NCI-H2029 (cell line): ENCODE measurements at places on chromosomes 12 and 14.

DNA sequence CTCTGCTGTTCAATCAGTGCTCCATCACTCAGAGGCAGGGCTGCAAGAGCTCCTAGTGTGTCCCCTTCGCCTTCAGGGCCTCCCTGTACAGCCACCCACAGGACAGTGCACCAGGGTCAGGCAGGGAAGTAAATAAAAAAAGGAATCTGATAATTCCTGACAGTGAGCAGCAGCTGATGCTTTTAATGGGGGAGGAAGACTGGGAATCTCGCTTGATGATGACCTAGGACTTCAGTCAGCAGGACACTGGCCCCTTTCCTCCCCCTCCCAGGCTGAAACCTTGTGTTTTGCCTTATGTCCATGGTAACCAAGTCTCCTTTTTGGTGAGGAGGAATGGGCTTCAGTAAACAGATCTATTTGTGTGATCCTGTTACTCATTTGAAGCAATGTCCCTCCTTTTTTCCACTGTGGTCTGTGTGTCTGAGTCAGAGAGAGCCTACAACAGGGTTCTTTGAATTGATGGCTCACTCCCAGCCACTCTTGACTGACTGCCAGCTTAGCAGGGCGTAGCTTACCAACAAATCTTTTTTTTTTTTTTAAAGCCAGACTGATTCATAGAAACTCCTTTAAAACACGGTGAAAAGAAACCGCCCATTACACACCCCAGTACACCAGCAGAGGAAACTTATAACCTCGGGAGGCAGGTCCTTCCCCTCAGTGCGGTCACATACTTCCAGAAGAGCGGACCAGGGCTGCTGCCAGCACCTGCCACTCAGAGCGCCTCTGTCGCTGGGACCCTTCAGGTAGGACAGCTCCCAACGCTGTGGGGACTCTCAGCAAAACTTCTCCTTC, at the start of gene EMP1:
Gene EMP1 (plus strand): TSS at position 597 of the 792 bp plus-strand sequence. CDS start 14,785 bp downstream, outside the sequence.
- no peak for DNase-seq

DNA sequence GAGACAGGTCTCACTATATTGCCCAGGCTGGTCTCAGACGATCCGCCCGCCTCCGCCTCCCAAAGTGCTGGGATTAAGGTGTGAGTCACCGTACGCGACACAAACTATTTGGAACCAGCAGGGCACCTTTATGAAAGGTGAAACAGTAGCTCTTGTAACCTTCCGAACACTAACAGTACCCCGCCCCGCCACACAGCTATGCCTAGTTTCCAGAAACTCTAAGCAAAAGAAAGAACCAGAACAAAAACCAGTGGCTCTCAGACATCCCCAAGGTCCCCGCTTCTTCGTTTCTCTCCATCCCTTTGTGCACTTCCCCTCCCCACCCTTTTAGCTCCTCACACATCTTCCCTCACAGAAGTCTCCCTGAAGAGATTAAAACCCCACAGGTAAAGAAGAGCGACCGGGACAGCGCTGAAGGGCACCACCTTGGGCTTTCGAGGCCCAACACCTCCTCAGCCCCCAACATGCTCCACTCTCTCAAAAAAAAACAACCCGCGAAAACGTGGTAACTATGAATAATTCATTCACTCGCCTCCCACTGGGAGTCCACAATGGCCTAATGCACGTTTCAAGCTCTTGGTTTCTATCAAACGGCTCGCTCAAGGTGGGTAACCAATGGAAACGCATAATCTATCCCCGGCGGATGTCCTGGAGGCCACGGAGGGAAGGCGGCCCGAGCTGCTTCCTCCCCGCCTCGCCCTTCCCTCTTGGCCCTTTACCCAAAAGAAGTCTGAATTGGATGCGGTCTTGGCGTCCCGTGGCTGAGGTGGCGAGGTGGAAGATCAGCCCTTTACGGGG, 877 bp downstream of the BAG5 start:
- no peak for DNase-seq

- no peak for DNase-seq
These were observed 1.4 kb upstream of the HSP90AA1 start for GRCh38 chr14:102088012-102088792.

DNA sequence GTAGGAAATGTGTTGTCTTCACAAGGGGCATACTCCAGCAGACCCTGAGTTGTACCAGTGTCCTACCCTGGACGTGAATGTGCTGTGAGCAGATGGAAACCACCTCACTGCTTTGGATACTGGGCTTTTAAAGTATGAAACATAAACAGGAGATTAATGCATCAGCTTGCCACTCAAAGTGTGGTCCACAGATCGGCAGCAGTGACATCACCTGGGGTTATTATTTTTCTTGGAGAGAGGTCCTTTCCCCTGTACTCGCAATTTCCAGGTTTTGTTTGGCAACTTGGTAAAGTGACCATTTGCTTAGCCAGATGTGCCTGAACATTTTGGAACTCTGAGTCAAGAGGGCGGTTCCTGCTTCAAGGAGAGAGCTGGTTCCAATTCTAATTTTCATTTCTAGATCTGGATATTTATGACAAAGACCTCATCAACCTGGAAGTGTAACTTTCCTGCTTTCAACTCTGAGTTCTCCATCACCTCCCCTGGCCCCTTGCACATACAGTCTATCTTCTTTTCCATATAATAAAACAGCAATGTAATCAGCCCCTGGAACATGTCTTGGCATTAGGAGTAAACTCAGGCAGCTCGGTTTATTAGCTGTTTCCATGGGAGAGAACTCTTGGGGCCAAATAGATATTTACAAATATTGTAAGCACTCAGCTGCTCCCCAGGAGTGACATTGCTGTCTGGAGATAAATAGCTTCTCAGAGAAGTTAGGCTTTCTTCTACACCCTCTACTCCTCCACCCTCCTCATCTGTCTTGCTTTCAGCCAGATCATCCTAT, 237.0 kb upstream of the TBX3 start:
- no peak for DNase-seq

DNA sequence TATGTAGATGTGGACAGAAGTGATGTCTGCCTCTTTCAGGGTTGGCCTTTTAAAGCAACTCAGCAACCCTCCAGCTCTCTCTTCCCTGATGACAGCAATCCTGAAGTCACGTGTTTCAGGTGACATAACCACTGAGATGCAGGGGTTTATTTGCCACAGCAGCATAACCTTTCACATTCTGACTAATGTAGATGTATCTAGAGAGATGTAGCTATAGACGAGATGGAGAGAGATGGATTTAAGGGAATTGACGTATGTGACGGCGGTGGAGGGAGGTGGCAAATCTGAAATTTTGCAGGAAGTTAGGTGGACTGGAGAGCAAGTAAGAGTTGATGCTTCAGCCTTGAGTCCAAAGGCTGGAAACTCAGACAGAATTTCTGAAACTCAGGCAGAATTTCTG, 126.0 kb downstream of the ZFP36L1 start:
- no peak for DNase-seq

- DNase-seq = no peak
These were observed 72.6 kb downstream of the AACS start for GRCh38 chr12:125137766-125138344.

DNA sequence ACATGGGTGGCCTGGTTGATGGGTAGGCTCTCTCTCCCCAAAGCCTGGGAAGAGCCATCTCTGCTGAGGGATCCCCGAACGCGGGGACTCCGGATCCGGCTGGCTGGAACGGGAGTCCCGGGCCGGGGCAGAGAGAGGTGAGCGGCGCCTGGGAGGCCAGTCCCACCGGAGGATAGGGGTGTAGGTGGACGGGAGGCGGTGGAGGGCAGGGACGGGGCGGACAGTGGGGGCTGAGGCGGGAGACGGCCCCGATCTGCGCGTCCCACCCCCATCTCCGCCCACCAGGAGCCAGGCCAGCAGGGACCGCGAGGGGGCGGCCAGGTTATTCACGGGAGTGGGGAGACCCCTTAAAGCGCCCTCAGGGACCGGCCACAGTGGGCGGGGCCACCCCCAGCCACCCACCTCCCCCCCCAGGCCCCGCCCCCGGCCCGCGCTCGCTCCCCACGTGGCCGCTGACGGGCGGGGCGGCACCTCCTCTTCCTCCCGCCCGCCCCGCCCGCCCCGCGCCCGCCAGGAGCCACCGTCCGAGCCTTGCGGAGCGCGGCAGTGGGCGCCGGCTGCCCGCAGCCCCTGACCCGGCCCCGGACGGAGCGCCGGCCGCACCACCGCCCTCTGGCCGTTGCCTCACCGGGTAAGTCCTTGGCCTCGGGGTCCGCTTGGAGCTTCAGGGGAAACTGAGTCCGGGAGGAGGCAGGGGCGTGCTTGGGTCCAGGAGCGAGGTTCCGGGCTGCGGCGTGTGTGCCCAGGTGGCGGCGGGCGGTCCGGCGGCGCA, at the start of gene INF2:
Gene INF2 (plus strand): TSS at position 510 of the 772 bp plus-strand sequence. CDS start 11,748 bp downstream, outside the sequence.
- peak; percentile 16 for DNase-seq

DNA sequence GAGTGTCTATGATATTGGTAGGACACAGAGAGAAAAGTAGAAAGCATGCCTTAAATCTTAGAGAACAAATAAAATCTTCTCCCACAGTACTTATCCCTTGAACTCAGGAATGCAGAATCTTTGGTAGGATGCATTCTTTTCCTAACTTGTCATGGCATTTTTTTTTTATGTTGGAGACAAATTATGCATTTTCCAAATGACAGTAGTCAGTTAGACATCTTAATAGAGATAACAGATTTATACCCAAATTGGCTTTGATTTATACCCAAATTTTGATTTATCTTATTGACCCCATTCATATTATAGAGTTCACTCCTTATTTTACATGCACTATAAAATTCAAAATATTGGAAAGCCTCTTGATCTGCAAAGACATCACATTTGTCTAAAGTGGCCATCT, 132.9 kb downstream of the CNTN1 start:
- DNase-seq = no peak

DNA sequence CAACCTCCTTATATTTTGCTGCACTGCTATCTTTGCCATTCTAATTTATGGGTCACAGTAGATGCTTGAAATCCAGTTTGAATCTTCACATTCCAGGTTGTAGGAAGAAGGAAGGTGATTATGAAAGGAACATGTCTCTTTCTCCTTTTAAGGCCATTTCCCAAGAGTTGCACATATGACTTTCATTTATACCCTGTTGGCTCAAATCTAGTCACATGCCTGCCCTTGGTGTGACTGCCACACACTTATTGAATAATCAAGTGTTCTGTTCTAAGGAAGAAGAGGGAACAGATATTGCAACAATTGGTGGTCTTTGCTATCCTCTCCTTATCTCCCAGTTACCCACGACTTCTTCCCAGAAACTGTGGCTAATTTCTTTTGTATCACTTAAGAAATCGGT, 404.3 kb downstream of the TMEM117 start:
- DNase-seq = no peak

GRCh38 chr12:80170915-80171314, 71.6 kb downstream of the OTOGL start:
- DNase-seq = no peak

- no peak for DNase-seq
These were observed 14.8 kb upstream of the RNASE10 start for GRCh38 chr14:20490563-20490962.
